ENCODE measurements at places on chromosomes 2 and 18. TPM values are rescaled to one million over a fixed set of nuclear protein-coding genes. Genes with fewer than 3 reads are reported as not detected.
A peak's percentile ranks its signal among the peaks of the same experiment; 100 is the strongest.

The NCKAP5 gene
- total RNA-seq, result 1.5 TPM

The MC4R gene
- not detected for total RNA-seq

The BCL11A gene
- 9.4 TPM for total RNA-seq

The CFAP221 gene
- 10.9 TPM for total RNA-seq

The ZFAND2B gene
- 18.9 TPM for total RNA-seq

The STAT4 gene
- 1.0 TPM for total RNA-seq

The DAW1 gene
- not detected for total RNA-seq

The ICOS gene
- 0.06 TPM for total RNA-seq

The PLCD4 gene
- 0.19 TPM for total RNA-seq

The STARD6 gene
- not detected for total RNA-seq

The PTH2R gene
- 0.62 TPM for total RNA-seq

The CDH19 gene
- 0.37 TPM for total RNA-seq

DNA sequence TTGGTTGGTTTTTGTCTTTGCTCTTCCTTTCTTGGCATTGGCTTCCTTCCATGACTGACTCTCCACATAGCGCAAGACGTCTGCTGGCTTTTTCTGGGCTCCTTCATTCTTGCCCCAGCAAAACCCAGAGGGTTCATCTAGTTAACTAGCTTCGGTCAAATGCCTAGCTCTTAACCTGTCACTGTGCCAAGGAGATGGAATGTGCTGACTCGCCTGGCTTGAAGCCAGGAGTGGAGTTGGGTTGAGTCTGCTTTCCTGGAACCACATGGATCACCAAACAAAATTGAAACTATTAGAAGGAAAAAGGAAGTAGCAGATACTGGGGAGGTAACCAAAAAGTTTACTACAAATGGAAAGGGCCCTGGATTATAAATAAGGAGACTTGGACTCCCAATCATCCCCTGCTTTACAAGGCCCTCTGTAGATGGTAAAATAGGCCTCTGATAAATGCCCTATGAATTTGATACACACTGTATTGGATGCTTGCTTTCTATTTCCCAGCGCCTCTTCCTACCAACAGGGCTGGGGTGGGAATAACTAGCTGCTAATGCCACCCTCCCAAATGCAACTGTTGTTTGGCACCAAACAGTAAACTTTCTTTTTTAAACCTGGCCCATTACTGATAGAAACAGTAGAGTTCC, 11.3 kb downstream of the MALT1 start:
- DNase-seq, result peak; percentile 25

DNA sequence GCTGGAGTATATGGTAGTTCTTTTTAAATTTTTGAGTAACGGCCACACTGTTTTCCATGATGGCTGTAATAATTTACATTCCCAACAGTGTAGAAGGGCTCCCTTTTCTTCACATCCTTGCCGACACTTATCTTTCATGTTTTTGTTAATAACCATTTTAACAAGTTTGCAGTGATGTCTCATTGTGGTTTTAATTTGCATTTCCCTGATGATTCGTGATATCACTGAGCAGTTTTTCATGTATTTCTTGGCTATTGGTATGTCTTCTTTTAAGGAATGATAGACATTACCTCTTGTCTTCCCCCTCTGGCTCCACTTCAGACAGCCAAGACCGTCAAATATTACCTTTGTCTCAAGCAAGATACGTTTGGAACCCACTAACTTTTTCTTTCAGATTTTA, 371.1 kb upstream of the NRP2 start:
- no peak for DNase-seq

DNA sequence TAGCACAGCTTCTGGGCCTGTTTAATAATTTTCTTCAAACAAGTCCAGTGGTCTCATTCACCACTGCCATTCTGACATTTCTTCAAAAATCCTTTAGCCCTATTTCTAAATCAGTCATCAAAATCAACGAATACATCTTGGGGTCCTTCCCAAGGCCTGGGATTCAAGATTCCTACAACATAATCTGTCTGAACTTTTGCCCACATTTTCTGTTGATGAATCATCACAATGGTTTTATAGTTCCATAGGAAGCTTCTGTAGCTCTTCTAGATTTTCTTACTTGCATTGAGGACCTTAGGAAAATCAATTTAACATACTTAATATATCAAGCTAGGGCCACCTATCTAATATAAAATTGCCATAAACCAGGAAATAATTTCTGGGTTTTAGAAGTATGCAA, 811.8 kb upstream of the ACVR2A start:
- DNase-seq, result no peak

GRCh38 chr2:168751104-168751740, 51.2 kb upstream of the NOSTRIN start:
- no peak for DNase-seq

GRCh38 chr2:86570059-86570458, 6.8 kb upstream of the CHMP3 start:
- DNase-seq, result no peak

- DNase-seq, result no peak
These were observed 1441.6 kb downstream of the SUCLG1 start for GRCh38 chr2:83017366-83018090.

DNA sequence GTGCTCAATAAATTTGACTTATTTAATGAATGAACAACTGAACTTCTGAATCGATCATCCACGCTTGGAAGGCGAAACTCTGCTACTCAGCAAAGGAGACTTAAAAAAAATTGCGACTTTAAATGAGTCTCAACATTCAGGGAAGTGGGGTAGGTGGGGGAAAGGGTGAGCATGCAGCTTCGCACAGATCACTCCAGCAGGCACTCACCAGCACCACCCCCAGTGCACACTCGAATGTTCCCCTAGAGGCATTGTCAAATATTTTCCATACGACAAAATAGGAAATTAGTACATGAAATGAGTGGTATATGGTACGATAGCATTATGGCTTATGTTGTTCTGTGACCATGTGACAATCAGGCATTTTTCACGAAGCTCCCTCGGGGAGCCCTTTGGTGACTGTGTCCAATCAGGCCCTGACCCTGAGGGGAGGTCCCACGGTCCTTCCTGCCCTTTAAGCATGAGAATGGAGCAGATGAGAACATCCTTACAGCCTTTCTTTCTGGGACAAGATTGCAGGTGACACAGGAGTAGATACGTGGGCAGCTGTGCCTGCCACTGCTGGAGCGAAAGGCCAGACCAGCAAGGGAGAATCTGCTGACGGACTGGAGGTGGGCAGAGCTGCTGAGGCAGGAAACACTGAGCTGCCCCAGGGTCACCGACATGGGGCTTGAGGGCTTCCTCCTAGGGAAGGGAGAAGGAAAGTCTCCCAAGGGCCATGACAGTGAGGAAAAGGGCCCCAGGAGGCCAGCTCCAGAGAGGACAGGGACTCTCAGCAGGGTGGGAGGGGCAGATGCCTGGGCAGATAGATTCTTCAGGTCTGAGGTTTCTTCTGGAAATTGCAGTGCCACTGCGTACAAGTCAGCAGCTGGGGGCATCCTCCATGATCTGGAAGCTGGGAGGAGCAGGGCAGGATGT, 101.3 kb upstream of the ID2 start:
- no peak for DNase-seq

DNA sequence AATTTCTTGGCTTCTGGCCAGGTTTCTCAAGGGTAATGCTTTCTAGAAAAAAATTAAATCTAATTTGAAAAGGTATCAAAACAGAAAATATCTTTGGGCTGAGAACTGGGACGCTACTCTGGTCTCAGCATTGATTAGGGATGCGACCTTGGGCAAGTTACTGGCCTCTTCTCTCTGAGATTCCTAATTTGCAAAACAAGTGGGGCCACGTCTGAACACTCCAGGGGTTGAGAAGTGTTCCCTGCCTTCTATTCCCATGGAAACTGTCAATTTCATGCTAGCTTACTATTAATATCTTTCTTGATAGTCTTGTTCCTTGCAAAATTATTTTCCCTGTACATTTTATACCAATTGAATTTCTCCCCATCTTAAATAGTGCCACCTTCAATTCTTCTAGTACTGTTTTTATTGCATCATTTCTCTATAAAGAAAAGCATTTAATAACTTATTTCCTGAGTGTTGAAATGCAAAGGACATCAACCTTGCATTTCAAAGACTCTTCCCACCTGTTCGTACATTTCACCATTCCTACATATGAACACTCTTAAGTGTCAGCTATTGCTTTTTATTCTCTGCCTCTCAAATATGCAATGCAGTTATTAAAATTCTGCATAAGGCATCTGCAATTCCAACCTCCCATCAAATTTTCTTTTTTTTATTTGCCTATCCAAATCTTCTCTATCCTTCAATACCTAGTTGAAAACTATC, 118.3 kb upstream of the DSEL start:
- no peak for DNase-seq

DNA sequence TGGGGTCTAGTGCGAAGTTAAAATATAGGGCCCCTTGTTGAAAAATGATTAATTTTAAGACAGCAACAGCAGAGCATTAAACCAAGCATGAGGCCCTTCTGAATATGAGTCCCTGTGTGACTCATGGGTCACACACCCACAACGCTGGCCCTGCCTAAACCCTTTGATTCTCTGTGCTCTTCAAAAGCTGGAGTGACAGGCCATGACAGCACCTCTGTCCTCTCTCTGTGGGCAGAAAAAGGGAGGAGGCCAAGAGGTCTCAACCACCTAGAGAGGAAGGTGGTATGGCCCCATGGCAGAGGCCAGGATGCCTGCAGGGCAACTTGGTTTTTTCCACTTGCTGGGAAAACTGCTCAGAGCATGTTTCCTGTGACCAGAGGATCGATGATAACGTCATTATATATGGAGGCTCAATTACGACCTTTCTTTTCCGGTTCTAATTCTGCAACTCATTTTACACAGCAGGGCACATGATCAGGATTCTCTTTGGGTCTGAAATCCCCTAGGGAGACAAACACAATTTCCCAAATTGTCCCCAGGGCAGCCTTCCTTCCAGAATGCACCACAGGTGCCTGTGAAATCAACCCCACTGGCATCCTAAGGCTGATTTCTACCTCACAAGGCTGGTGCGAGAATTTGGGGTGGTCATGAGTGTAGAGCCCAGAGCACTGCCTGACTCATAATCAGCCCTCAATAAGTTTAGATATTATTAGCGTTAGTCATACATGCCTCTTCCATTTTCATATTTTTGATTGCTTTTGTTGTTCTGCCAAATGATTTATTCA, 102.0 kb upstream of the PPP1CB start:
- DNase-seq, result no peak

DNA sequence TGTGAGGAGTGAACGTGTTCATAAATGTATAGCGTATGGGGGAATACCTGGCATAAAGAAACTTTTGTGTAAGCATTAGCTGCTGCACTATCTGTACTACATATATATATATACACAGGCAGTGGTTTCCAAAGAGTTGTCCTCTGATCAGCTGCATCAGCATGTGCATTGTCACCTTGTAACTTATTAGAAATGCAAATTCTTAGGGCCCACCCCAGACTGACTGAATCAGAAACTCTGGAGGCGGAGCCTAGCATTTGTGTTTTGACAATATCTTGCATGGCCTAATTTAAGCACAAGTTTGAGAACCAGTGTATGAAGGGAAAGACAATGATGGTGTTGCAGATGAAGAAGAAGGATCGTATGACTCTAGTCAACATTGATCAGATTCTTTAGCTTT, 299.5 kb downstream of the CCDC102B start:
- DNase-seq, result no peak

GRCh38 chr2:137420744-137421143, 543.5 kb upstream of the HNMT start:
- no peak for DNase-seq

GRCh38 chr18:5015213-5015612, 181.8 kb downstream of the AKAIN1 start:
- no peak for DNase-seq

- DNase-seq, result no peak
These were observed 33.7 kb downstream of the RAMP1 start for GRCh38 chr2:237892984-237893595.

GRCh38 chr2:88574445-88574844, 52.8 kb downstream of the EIF2AK3 start:
- DNase-seq, result no peak

DNA sequence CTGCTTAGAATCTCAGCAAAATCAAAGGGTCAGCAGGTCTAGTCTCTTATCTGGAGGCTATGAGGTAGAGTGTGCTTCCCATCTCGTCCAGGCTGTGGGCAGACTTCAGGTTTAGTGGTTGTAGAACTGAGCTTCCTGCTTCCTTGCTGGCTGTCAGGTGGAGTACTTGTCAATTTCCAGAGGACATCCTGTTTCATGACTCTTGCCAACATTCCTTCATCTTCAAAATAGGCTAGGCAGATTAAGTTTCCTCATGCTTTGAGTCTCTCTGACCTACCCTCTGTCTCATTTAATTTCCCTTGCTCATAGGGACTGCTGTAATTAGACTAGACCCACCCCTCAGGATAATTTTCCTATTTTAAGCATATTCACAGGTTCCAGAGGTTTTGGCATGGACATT, 562.6 kb downstream of the SPAG16 start:
- no peak for DNase-seq

GRCh38 chr18:68429111-68429510, 285.8 kb downstream of the TMX3 start:
- DNase-seq, result no peak

DNA sequence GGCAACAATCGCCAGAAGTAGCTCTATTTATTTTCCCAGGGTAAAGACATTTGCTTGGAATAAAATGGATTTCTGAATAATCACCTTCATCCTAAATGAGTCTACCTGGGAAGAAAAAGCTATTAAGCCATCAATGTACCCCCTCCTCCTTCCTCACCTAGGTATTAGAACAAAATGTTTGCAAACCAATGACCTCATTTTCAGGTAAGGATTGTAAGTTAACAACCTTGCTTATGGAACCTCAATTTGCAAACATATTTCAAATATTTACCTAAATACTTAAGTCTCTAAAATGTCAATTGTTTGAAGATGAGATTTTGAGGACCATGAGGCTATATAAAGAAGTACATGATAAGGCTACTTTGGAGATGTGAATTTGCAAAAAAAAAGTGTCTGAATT, 43.9 kb downstream of the CAVIN2 start:
- DNase-seq, result no peak

GRCh38 chr18:23824669-23825068, 135.4 kb downstream of the LAMA3 start:
- no peak for DNase-seq

DNA sequence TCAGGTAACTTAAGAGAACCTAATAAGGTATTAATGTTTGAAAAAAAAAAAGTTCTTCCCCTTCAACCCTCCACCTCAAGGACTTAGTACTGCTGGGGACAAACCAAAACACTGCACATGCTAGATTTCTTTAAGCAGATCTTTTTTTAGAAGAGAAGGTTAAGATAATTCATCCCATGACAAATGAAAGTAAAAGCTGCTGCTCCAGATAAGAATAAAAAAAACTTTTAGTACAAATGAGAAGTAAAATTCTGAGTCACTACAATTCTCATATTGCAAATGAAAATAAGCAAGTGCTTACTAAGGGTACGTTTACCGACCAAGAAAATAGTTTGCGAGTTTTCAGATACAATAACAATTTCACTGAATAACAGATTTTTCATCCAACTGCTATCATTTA, 8.9 kb downstream of the STAM2 start:
- no peak for DNase-seq
